ENCODE measurements at places on chromosomes 13 and 19. TPM values are rescaled to one million over a fixed set of nuclear protein-coding genes. Genes with fewer than 3 reads are reported as not detected.

DNA sequence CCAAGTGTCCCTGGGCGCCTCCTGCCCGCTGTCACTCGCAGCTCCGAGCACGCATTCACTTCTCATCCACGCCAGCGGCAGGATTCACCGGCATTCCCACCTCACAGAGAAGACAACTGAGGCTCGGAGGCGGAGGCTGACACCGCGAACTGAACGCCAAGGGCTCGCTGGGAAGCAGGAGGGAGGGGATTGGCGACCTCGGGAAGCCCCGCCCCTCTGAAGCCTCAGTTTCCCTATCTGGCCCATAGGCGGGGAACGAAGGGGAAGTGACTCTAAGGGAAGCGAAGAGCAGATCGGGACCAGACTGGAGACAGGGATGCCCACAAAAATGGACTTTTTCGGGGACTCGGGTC, 256 bp downstream of the MICOS13 start:
- peak overlapping the region; percentile 100 for H3K4me3 ChIP-seq
- H3K36me3 ChIP-seq, result no peaks in the 10 kb centered on the region
- H3K4me1 ChIP-seq, result peaks cover 24% of the 10 kb centered on the region
- no peak for DNase-seq

DNA sequence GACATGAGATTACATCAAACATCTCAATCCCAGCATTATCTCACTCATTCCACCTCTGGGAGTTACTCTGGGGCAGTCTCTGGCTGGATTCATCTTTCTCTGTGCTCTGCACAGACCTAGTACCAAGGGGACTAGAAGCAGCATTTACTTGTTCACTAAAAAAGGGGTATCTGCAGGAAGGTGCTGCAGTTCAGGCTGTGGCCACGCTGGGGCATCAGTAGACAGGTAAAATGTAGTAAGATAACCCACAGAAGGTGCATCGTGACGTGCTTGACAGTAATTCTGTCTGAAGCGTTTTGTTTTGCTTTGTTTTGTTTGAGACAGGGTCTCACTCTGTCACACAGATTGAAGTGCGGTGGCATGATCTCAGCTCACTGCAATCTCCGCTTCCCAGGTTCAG, 29.3 kb downstream of the ZNF564 start:
- H3K27me3 ChIP-seq, result no peaks in the 10 kb centered on the region
- no peaks in the 10 kb centered on the region for H3K4me1 ChIP-seq
- no peak for DNase-seq
- H3K36me3 ChIP-seq, result peaks cover 68% of the 10 kb centered on the region

UHRF1 gene
- total RNA-seq, result 15.7 TPM

DNA sequence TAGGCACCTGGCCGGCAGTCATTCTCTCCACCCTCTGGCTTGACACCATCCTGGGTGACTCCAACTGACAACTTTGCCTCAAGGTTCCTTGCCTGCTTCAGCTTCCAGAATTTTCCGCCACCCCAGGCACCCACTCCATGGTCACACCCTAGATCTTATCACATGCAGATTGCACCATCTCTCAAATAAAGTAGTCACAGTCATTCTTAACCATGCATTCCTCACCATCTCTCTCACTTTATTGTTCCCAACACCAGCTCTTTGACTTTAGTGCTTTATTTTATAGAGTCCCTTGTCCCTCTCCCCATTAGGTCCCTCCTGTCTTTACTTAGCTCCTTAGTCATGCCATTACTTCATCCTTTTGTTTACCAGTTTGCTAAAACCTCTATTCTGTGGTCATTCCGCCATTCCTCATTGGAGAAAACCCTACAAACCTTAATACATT, 351.7 kb downstream of the SPRY2 start:
- H3K27ac ChIP-seq, result no peak overlapping the region
- no peaks in the 10 kb centered on the region for H3K36me3 ChIP-seq
- H3K27me3 ChIP-seq, result no peaks in the 10 kb centered on the region
- H3K4me1 ChIP-seq, result no peaks in the 10 kb centered on the region
- H3K4me3 ChIP-seq, result no peak overlapping the region
- no peak for DNase-seq

ABCA7 gene
- 6.7 TPM for total RNA-seq

ATXN8OS gene
- not detected for total RNA-seq

- peaks cover 3% of the 10 kb centered on the region for H3K4me1 ChIP-seq
- no peak overlapping the region for H3K27ac ChIP-seq
- no peaks in the 10 kb centered on the region for H3K27me3 ChIP-seq
- no peak overlapping the region for H3K4me3 ChIP-seq
These were observed 2494.9 kb upstream of the PCDH20 start for GRCh38 chr13:63910511-63910910.

DNA sequence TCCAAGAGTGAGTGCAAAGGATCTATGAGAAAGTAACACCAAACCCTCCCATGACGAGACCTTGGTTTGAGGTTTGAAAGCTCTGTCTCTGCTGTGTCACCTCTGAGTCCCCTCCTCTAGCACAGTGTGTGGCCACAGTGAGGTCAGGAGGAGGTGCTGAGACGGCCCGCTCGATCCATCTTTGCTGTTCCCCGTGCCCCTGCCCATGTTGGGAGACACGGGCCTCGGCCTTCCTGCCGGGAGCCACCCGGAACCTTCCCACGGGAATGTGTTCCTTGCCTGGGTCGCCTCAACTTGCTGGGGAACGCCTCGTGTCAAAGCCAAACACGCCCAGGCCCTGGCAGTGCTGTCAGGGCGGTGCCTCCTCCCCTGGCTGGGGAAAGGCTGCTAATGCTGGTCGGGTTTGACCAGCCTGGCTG, 10.1 kb downstream of the NANOS3 start:
- H3K36me3 ChIP-seq, result no peaks in the 10 kb centered on the region
- DNase-seq, result no peak
- peaks cover 4% of the 10 kb centered on the region for H3K4me1 ChIP-seq
- H3K27me3 ChIP-seq, result no peaks in the 10 kb centered on the region
- H3K27ac ChIP-seq, result no peak overlapping the region

DNA sequence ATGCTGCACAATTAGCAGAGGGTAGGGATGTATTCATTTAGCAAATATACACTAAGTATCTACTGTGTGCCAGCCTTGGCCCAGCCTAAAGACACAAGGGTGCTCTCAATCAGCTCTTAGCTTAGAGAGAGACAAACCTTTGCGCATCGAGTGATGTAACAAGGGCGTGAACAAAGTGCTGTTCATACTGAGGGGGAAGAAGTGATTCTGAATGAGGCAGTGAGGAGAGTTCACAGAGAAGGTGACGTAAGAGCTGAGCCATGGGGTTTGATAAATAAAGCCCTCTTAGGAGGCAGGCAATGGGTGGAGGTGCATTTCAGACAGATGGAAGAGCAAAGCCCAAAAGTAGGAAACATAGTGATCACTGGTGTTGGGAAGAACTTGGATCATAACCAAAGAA, 68.5 kb downstream of the FLT1 start:
- DNase-seq, result no peak
- peaks cover 20% of the 10 kb centered on the region for H3K4me1 ChIP-seq
- no peaks in the 10 kb centered on the region for H3K36me3 ChIP-seq
- H3K27ac ChIP-seq, result no peak overlapping the region

ZNF563 gene
- 1.2 TPM for total RNA-seq

DNA sequence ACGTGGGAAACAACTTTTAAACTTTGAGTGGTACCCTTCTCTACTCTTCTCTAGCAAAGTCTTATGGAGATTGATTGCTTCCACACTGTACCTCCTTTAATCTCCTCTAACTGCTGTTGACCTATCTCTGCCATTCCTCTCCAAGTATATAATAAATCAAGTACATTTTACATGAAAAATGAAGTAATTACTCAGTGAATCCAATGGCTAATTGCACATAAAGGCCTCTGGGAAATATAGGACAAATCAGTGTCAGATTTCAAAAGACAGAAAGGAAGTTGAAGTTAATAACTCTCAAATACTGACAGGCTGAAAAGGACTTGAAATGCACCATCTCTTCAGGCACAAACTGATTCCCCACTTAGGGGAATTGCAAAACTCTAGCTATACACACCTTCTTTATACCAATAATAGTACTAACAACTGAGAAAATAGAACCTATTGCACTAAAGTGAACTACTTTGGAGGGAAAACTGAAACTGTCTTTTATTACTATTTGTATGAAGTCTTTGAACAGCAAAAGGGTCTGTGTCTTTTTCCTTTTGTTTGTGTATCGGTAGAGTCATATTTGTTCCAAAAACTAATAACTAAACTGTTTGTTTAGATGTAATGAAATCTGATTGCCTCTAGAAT, 701.1 kb downstream of the PCDH9 start:
- no peak for DNase-seq
- H3K4me1 ChIP-seq, result peaks cover 23% of the 10 kb centered on the region
- H3K36me3 ChIP-seq, result no peaks in the 10 kb centered on the region
- no peak overlapping the region for H3K27ac ChIP-seq
- no peaks in the 10 kb centered on the region for H3K27me3 ChIP-seq
- no peak overlapping the region for H3K4me3 ChIP-seq

DNA sequence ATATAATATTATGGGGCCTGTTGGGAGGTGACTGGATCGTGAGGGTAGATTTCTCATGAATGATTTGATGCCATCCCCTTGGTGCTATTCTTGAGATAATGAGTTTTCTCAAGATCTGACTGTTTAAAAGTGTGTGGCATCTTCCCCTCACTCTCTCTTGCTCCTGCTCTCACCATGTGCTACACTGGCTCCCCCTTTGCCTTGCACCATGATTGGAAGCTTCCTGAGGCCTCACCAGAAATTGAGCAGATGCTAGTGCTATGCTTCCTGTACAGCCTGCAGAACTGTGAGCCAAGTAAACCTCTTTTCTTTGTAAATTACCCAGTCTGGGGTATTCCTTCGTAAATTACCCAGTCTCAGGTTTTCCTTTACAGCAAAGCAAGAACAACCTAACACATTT, 1.8 kb upstream of the ZNF599 start:
- peaks cover 6% of the 10 kb centered on the region for H3K27me3 ChIP-seq
- H3K27ac ChIP-seq, result no peak overlapping the region
- peaks cover 20% of the 10 kb centered on the region for H3K36me3 ChIP-seq
- no peak overlapping the region for H3K4me3 ChIP-seq
- H3K4me1 ChIP-seq, result peaks cover 19% of the 10 kb centered on the region

GRCh38 chr19:1938071-1938470, 2.9 kb upstream of the CSNK1G2 start:
- H3K36me3 ChIP-seq, result peaks cover 2% of the 10 kb centered on the region
- no peak overlapping the region for H3K4me3 ChIP-seq
- H3K27me3 ChIP-seq, result no peaks in the 10 kb centered on the region
- no peak overlapping the region for H3K27ac ChIP-seq
- H3K4me1 ChIP-seq, result peaks cover 14% of the 10 kb centered on the region

RPS16 gene
- 1,375 TPM for total RNA-seq

DNA sequence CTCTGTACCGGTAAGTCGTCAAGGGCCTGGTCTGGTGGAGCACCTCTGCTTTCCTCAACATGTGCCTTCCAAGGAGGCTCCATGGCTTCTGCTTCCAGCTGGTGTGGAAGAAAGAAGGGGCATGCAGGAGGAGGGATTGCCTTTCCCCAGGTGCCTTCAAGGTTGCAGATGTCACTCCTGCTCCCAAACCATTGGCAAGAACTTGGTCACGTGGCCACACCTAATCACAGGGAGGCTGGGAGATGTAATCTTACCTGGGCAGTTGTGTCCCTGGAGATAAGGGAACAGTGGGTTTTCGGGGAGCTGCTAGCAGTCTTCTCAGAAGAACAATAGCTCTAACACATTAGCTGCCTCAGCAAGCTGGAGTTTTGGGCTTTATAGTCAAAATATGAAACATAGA, 9.7 kb upstream of the GPR18 start:
- H3K27me3 ChIP-seq, result no peaks in the 10 kb centered on the region
- DNase-seq, result no peak
- H3K36me3 ChIP-seq, result peaks cover 4% of the 10 kb centered on the region
- no peak overlapping the region for H3K27ac ChIP-seq

DNA sequence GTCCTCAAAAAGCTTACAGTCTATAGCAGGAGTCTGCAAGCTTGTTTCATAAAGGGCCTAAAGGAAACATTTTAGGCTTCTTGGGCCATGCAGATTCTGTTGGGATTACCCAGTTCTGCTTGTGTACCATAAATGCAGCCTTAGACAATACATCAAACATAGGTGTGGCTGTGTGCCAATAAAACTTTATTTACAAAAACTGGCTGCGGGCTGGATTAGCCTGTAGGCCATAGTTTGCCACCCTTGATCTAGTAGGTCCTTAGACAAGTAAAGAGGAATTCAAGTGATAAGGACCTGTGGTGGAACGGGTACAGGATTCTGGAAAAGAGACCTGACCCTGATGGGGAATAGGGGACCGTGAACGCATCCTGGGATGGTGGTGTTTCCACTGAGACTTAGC, 51.9 kb downstream of the ESD start:
- H3K27me3 ChIP-seq, result no peaks in the 10 kb centered on the region
- H3K4me1 ChIP-seq, result peaks cover 22% of the 10 kb centered on the region
- H3K36me3 ChIP-seq, result peaks cover 27% of the 10 kb centered on the region
- DNase-seq, result no peak
- no peak overlapping the region for H3K27ac ChIP-seq
- no peak overlapping the region for H3K4me3 ChIP-seq

- H3K27me3 ChIP-seq, result peaks cover 6% of the 10 kb centered on the region
- no peak overlapping the region for H3K27ac ChIP-seq
- no peaks in the 10 kb centered on the region for H3K36me3 ChIP-seq
- no peak overlapping the region for H3K4me3 ChIP-seq
- H3K4me1 ChIP-seq, result no peaks in the 10 kb centered on the region
These were observed 128.4 kb upstream of the SPACA7 start for GRCh38 chr13:112247471-112248405.

DNA sequence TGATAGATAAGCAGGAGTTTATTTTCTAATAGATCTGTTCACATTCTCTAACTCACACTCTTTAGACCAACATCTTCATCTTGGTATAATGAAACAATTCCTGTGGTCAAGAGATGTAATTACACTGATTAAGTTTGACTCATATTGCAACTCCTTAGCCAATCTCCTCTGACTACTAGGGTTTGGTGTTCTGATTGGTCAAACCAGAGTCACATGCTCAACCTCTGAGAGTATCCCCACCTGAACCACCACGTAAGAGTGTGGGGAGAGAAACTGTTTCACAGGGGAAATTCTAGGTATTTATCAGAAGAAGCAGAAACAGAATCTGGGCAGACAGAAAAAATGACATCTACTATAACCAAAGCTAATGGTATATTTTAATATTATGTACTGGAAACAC, 42.4 kb downstream of the UQCRFS1 start:
- DNase-seq, result no peak
- H3K27me3 ChIP-seq, result no peaks in the 10 kb centered on the region
- no peaks in the 10 kb centered on the region for H3K4me1 ChIP-seq
- H3K27ac ChIP-seq, result no peak overlapping the region
- H3K4me3 ChIP-seq, result no peak overlapping the region

TEKTIP1 gene
- 0.35 TPM for total RNA-seq

DNA sequence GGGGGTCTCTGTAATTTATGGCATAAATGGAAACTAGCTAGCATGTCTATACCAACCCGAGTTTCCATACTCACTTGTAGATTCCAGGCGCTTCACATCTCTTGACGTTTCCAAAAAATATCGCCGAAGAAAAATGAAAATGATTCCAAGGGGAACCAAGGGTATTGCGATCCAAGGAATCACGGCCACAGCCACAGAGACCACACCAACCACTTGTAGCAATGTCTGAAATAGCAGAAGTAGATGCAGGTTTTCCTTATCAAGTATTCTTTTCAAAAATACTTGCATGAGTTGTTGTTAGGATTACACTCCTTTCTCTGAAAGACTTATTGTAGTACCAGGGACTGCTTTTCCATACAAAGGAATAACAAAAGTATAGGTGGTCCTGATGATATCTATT, 218.2 kb downstream of the ABCC4 start:
- H3K36me3 ChIP-seq, result peaks cover 2% of the 10 kb centered on the region
- peaks cover 6% of the 10 kb centered on the region for H3K4me1 ChIP-seq
- no peak overlapping the region for H3K4me3 ChIP-seq
- no peaks in the 10 kb centered on the region for H3K27me3 ChIP-seq
- H3K27ac ChIP-seq, result no peak overlapping the region
- DNase-seq, result no peak

SIGLEC14 gene
- not detected for total RNA-seq
